ENCODE measurements at places on chromosomes 11 and 22.

GRCh38 chr11:19237813-19238212 lies 2.9 kb downstream of the E2F8 start:
- DNase-seq: no peak

DNA sequence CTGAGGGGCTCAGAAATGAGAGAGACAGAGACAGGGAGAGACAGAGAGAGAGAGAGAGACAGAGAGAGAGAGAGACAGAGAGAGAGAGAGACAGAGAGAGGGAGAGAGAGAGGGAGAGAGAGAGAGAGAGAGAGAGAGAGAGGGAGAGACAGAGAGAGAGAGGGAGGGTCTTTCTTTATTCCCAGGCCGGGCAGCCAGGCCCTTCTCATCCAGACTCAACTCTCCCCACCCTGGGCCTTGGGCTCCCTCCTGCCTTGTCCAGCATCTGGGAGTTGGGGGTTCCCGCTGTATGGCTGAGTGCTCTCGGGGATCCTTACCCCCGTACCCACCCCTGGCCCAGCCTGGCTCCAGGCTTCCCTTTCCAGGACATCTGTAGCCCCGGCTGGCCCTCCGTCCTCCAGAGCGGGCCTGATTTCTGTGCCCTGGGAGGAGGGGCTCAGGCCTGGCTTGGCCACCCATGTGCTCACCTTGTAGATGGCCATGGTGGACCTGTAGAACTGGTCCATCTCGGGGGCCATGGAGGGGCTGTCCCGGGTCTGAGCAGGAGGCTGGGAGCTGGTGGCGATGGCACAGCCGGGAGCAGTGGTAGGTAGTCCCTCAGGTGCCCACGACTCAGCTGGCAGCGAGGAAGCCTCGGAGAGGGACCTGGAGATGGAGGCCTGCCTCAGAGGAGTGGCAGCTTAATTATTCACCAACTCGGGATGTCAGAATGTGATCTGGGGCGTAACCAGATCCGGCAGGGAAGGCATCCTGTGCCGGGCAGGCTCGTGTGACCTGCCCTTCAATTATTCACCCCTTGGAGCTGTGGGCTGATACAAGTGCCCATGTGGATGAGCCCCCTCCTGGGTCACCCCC lies at the start of gene BAIAP2L2:
Gene BAIAP2L2 (minus strand): TSS at position 677 of the 855 bp plus-strand sequence. CDS start 159 bp downstream, at position 518.
- no peak for DNase-seq

DNA sequence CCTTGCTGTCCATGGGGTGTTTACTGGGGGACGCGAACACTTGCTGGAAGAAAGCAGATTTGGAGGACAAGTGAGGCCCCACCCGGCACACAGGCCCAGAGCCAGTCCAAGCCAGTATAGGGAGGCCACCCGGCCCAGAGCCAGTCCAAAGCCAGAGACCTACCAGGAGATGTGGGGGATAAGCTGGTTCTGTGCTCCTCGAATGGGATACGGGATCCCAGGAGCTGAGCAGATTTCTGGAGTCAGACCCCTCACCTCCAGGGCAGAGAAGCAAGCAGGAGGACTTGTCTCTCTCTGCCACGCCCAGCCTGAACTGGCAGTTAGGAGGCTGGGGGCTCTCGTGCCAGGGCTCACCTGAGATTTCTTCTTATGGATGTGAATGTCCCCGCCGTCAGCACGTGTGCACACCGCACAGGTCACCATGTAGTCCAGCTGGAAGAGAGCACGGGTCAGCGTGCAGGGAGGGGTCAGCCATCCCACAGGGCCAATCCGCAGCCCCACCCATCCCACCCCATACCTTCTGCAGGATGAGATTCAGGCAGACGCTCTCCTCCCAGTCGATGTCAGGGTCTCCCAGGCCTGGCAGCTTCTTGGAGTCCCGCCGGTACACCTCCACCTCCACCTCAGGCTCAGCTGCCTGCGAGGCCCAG lies 35.3 kb downstream of the KIAA0930 start:
- DNase-seq: no peak

DNA sequence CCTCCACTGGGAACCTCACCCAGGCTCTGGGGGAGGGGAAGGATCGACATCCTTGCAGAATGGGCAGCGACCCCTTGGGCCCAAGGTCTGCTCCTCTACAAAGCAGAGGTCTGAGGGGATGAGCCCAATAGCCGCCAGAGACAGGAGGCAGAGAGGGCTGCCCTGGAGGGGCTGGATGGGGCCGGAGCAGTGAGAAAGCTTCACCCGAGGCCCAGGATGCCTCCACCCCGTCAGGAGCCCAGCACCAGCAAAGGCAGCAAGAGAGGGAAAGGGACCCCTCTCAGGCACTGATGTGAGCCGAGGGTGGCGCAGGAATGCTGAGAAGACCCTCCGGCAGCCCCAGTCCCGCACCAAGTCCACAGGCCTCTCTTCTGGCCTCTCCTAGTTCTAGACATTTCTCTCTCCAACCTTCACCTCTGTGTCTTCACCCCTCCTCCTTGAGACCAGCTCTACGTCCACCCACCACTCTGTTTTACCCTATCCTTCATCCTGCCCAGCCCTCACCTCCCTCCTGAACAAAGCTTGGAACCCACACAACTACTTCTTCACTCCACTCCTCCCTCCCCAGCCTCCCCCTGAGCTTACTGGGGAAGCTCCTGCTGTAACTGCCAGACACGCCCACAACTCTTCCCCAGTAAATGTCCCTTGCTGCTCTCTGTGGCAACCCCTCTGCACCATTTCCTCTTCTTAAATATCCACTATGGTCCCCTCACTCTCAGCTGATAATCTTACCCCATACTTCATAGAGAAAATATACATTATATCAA lies 131.9 kb downstream of the MPPED1 start:
- DNase-seq: no peak

DNA sequence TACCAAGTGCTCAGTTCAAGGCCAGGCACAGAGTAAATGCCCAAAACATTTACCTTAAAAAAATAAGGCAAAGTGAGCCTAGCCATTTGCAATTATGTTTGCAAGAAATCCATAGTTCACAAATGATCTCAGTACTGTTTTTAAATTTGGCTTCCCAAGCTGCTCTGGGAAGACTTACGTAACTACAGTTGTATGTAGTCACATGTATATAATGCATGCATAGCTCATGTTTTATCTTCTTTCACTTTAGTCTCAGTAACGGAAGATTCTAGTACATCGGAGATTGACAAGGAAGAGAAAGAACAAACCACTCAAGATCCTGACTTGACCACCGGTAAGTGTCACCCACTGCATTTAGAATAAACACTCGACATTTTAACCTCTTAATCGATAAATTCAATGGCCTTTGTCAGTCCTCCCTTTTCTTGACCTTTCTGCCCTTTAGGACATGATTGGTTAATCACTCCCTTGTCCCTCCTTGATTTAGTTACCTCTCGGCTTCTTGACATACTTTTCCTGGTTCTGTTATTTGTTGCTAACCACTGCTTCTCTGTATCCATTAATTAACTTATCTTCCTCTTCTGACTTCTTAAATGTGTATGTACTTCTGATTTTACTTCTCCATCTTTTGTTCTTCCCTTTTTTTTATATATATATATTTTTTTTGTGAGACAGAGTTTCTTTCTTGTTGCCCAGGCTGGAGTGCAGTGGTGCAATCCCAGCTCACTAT lies 18.0 kb upstream of the JHY start:
- DNase-seq: no peak

- no peak for DNase-seq
Measured at GRCh38 chr22:38223289-38223960, 21.6 kb downstream of the MAFF start.

- no peak for DNase-seq
Measured at GRCh38 chr11:34680206-34680605, 59.3 kb downstream of the EHF start.

GRCh38 chr11:119567688-119568582 lies 145.0 kb upstream of the THY1 start:
- no peak for DNase-seq

DNA sequence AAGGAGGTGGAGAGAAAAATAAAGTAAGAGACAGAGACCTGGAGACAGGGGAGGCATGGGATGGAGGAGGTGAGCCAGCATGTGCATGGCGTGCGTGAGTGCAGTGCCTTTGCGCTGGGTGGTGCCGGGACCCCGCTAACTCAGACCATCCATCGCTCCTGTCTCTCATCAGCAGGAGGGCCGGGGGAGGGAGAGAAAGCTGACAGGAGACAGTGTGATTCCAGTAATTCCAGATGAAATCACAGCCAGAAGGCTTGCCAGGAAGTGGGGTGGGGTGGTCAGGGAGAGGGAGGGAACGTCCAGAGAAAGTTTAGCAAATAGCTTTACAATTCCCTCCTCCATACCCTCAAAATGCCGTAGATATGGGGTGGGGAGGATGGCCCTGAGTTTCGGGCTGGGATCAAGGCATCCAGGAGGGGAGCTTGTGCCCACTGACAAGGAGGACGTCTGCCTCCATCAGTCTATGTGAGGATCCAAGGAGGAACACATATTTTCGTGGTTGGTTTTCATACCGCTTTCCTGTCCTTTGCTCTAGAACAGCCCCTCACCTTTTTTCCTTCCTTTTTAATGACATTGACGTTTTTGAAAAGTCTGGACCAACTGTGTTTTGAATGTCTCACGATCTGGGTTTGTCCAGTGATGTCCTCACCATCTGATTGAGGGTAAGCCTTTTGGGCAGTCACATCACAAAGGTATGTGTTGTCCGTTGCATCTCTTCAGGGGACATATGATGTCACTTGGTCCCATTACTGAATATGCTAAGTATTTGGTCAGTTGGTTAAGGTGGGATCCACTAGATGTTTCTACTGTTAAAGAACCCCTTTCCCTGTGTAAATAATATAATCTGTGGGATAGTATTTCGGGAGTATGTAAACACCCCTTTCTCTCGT lies 567.3 kb downstream of the MIAT start:
- DNase-seq: no peak

DNA sequence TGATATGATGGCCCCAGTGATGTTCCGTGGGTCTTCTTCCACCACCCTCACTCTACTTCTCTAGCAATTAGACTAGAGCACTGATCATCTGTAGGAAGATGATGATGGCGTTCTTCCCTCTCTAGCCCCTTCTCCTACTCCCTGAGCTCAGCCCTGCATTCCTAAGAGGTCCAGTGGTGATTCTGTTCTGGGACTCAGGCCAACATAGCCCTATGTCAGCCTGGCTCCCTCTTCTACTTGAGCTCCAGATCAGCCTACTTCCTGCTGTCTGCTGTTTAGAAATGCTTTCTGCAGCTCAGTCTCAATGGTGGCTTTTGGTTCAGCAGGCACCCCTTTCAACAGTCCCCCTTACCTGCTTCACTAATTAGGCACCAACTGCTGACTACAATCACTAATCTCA lies 86.1 kb upstream of the ZBED5 start:
- DNase-seq: no peak

GRCh38 chr11:83681031-83681781 lies 395.0 kb upstream of the CCDC90B start:
- no peak for DNase-seq

- DNase-seq: no peak
Measured at GRCh38 chr11:93251922-93252321, 54.1 kb upstream of the SLC36A4 start.

DNA sequence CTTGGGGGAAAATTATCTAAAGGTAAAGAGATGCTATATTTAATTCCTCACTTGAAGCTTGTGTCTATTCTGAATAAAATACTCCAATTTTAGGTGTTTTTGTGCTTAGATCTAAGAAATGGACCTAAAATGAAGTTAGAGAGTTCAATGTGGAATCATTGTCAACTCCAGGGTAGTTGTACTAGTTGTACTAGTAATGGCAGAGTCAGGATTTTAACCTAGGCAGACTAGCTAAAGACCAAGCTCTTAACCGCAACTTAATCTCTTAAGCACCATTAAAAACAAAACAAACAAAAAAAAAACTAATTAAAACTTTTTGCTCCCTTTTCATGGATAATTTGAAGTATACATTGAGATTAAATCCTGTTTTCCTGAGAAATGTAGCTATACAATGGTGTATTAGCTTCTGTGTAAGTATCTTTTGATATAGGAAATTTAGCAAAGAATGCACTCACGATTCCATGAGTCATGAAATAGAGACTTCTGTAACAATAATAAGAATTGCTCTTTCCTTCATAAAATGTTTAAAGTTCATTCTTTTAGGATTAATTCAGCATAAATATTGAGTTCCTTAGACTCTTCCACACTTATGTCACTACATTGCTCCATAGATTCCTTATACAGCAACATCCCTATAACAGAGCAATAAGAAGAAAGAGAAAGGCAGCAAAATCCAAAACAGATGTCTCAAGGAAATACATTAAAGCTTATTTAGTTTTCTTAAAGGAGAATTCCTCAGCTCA lies 26.5 kb upstream of the SOX6 start:
- DNase-seq: no peak

DNA sequence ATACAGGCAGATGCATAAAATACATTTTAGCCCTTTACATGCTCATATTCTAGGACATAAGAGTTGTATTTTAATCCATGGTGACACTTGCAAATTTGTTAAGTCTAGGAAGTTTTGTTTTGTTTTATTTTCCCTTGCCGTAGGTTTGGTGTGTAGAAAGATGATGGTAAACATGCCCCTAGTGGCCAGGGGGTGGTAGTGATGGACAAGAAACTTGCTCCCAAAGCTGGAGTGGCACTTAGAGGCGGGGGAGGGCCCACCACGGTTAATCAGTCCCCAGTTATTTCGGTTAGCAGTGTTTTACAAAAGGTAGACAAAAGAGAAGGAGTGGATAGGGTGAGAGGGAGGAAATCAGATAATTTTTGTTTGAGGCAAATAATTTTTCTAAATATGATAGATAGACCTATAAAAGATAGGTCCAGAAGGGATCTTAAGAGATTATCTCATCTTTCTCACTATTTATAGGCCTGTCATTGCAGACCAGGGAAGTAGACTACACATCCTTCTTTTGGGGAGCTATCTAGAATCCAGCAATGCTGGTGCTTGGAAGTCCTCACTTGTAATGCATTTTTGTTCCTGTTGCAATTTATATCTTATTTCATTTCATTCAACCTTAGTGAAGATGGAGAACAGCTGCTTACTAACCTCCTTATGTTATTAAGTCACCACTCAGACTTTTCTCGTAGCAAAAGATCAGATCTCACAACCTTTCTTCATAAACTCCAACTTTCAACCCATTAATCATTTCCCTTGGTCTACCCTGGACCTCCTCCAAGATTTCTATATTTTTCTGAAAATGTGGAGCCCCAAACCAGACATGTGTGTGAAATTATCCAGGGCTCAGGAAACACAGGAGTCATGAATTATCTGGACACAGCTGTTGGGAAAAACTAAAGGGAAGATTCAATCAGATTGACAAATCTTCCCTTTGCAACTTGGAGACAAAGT lies 5.9 kb upstream of the BDNF start:
- DNase-seq: no peak

- no peak for DNase-seq
Measured at GRCh38 chr22:28477556-28477955, 202.1 kb downstream of the TTC28 start.

DNA sequence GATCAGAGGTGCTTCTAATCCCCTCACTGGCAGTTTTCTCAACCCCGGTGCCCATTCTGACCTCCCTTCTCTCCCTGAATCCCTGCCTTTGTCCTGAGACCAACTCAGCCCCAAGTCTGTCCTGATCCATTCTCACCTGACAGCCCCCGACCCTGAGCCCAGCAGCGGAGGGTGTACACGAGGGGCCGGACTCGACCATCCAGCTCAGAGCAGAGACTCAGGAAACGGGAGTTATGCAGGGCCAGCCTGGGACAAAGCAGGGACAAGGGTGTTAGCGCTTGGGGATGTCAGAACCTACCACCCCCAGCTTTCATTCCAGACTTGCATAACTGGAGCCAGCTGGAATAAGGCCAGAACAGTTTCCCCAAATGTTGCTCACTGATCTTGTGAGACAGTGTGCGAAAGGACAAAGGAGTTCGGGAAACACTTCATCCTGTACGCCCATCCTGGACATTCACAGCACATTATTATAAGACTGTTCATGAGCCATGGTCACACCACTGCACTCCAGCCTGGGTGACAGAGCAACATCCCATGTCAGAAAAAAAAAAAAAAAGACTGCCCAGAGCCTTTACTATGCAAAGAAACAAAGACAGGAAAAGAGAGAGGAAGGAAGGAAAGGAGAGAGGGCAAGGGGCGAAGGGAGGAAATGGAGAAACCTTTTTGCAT lies 3.5 kb upstream of the EEF1G start:
- no peak for DNase-seq
